ENCODE measurements at places on chromosomes 5 and 9.

GRCh38 chr5:15116996-15117395, 245.4 kb upstream of the ANKH start:
- H3K36me3 ChIP-seq: no peaks in the 10 kb centered on the region
- no peak overlapping the region for H3K27ac ChIP-seq
- no peak overlapping the region for H3K4me3 ChIP-seq
- no peak for DNase-seq

- no peak for DNase-seq
- no peaks in the 10 kb centered on the region for H3K36me3 ChIP-seq
- H3K4me1 ChIP-seq: no peaks in the 10 kb centered on the region
- peaks cover 30% of the 10 kb centered on the region for H3K27me3 ChIP-seq
- H3K27ac ChIP-seq: no peak overlapping the region
These were observed 130.6 kb downstream of the CACNA1B start for GRCh38 chr9:138007918-138008841.

- no peaks in the 10 kb centered on the region for H3K27me3 ChIP-seq
- no peak overlapping the region for H3K27ac ChIP-seq
- no peak for DNase-seq
These were observed 16.7 kb downstream of the P4HA2 start for GRCh38 chr5:132210944-132211343.

- no peaks in the 10 kb centered on the region for H3K27me3 ChIP-seq
- no peak overlapping the region for H3K4me3 ChIP-seq
- no peak overlapping the region for H3K27ac ChIP-seq
- no peaks in the 10 kb centered on the region for H3K4me1 ChIP-seq
- no peak for DNase-seq
- no peaks in the 10 kb centered on the region for H3K36me3 ChIP-seq
These were observed 175.6 kb downstream of the MACROH2A1 start for GRCh38 chr5:135223404-135223803.

DNA sequence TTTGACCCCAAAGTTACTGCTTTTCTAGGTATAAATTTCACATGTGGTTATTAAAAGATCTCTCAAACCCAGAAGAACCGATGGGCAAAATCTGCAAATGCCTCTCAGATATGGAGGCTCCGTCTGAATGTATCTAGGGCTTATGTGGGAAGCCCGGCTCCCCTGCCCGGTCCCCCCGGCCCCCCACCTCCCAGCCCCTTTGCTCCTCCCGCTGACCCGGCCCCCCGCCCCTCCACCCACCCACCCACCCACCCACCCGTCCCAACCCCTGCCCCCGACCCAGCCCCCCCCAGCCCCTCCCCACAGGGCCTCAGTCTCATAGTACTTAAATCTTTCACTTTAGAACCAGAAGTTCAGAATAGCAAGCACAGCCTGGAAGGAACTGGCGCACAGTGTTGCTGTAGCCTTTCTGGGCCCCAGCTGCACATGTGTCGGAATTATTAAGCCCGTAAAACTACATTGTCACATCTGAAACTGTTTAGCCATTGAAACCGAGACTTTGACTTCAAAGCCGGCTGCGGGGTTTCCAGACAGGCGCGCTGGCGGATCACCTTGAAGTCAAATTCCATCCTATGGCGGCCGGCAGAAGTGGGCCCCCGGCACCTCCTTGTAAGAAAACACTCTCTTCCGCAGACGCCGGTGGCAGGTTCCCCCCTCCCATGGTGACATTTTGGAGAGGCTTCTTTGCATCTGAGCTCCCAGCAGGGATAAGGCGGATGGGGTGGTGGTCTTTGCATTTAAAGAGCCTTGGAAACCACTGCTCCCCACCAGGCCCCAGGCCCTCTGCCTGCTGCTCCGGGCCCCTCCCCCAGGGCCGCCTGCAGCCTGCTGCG, 12.8 kb downstream of the NKD2 start:
- no peak for DNase-seq
- H3K4me1 ChIP-seq: no peaks in the 10 kb centered on the region
- no peak overlapping the region for H3K27ac ChIP-seq
- H3K4me3 ChIP-seq: no peak overlapping the region

Measured in MCF 10A (cell line).